Activated gamma-delta T cell (primary cell): ENCODE measurements at places on chromosomes 1 and 21.

DNA sequence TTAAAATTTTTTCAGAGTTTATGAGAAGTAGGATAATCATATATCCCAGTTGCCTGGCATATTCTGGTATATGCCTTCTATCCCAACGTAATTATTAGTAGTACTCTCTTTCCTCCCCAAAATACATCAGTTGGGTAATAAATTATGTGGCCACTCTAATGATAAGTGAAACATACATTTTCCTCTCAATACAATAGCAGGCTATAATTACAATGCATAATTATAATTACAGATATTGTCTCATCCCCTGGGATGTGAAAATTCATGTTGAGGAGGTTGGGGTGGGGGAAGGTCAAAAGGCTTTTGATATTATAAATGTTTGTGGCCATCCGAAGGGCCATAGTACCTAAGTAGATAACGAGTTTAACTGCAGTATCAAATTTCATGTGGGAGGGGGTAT, 277.1 kb downstream of the ST6GALNAC3 start:
- DNase-seq, result no peak

GRCh38 chr21:45464309-45464708, 59.3 kb downstream of the COL18A1 start:
- DNase-seq, result no peak

GRCh38 chr1:69711190-69711930, 143.6 kb downstream of the LRRC7 start:
- DNase-seq, result no peak

DNA sequence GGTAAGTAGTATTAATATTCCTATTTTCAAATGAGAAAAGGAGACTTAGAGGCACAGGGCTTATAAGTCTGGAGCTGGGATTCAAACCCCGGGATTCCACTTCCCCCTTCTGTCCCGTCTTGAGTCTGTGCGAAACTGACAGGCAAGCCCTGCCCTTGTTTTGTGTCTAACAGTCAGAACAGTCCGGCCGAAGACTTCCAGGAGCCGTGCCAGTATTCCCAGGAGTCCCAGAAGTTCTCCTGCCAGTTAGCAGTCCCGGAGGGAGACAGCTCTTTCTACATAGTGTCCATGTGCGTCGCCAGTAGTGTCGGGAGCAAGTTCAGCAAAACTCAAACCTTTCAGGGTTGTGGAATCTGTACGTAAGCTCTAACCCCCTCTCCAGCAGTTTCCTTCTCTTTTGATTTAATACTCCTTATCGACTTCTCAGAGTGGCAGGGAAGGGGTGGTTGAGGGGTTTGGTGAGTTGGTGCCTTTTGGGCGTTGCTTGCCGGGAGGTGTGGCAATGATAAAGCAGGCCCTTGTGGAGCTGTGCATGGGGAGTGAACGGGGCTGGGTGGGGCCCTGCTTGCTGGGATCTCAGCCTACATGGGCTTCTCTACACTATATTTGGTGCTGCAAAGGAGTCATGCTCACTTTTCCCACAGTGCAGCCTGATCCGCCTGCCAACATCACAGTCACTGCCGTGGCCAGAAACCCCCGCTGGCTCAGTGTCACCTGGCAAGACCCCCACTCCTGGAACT, 29.4 kb downstream of the IL6R start:
- DNase-seq, result no peak

DNA sequence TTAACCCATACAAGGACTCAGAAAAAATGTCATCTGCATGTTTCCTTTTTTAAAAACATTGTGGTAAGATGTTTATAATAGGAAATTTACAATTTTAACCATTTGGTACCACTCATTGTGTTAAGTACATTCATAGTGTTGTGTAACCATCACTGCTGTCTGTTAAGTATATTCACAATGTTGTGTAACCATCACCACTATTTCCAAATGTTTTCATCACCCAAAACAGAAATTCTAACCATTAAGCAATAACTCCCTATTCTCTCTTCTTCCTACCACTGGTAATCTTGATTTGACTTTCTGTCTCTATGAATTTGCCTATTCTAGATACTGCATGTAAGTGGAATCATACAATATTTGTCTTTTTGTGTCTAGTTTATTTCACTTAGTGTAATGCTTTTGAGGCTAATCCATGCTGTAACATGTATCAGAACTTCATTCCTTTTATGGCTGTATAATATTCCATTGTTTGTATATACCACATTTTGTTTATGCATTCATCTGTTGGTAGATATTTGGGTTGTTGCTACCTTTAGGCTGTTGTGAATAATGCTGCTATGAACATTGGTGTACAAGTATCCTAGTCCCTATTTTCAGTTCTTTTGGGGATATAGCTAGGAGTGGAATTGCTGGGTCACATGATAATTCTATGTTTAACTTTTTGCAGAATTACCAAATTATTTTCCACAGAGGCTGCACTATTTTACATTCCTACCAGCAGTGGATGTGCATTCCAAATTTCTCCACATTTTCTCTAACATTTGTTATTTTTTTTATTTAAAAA, 14.1 kb downstream of the HIPK1 start:
- DNase-seq, result no peak

DNA sequence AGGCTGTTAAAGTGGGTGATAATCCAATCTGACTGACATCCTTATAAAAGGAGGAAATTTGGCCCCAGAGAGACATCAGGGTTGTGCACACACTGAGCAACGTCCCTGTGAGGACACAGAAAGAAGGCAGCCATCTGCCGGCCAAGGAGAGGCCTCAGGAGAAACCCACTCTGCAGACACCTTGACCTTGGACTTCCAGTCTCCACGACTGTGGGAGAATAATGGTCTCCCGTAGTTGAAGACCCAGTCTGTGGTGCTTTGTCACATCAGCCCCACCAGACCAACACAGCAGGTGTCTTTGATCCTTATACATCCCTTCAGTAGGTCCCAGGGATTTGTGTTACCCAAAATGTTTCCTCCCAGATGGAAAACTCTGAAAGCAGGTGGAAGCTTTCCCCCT, 4.2 kb upstream of the DNAJC28 start:
- no peak for DNase-seq

- no peak for DNase-seq
These were observed 175.9 kb upstream of the KCND3 start for GRCh38 chr1:112165375-112165774.

- DNase-seq, result no peak
These were observed at the start of gene G0S2 for GRCh38 chr1:209674957-209675564. TSS of gene G0S2 (plus strand) at chr1:209675412. CDS start at chr1:209675685, 273 bp downstream.

DNA sequence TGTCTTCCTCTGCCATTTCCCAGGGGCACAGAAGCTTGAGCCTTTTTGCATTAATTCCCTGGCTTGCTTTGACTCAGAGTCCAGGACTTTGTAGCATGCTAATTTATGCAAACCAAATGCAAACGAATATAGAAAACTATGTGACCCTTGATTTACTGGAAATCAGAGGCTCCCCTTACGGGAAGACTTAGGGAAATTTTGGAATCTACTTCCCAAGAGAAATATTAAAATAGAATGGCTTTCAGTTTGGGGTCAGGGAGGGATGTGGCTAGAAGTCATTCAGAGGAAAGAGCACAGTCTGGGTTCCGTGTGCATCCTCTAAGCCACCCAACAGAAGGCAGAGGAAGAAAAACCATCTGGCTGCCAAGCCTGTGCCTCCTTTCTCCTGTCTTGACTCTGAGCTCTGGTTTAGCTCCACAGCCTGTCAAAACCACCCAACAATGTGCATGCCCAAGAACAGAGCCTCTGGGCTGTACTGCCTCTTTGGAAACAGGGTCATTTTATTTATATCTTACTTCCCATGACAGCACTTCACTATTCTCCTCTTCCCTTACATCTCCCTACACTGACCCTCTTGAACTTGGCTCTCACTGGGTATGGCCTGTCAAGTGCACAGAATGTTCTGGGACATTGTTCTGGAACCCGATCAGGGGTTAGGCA, 30.1 kb downstream of the ATF3 start:
- no peak for DNase-seq

DNA sequence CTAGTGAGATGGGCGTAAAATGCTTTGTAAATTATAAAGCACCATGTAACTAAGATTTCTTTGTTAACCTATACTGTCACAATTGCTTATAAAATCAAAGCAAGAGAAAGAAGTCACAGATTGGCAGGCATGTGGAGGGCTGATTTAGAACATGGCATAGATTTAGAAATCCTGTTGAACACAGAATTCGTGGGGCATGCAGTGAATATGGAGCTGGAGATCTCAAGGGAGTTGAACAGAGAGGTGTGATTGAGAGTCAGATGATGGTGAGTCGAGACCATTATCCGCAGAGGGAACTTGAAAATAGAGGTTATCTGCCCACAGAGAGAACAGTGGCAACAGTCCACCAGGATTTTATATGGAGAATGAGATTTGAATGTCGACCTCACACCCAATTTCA, 27.6 kb downstream of the PBX1 start:
- DNase-seq, result no peak

DNA sequence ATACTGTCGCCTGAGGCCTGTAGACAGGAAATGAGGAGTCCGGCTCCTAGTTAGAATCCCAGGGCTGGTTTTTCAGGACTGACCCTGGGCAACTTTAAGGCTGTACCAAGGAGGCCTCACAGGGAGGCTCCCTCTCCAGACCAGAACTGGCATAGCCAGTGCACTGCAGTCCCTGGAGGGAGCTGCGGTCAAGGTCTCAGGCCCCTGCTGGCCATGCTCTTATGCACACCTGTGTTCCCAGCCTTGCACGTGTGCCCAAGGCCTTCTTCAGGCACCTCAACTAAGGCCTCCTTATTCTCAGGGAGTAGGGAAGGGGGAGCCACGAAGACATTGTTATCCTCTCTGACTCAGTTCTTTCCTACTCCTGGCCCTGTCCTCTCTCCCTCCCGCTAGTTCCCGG, 22.0 kb upstream of the IFNAR1 start:
- no peak for DNase-seq

DNA sequence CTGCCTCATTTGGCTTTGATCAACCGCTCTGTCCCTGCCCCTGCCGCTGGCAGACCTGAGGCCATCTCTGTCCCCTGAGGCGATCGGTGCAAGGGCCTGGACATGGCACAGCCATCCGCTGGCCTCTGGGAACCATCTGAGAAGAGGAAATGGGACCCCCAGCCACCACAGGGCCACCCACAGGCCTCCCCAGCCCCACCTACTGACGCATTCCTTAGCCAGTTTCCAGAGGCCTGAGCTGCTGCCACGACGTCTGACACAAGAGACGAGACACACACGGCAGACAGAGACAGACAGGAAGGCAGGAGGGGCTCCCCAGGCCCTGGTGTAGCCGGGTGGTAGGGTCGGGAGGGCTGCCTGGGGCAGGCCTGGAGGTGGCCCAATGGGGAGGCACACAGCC, 37.3 kb upstream of the EDN2 start:
- DNase-seq, result no peak

DNA sequence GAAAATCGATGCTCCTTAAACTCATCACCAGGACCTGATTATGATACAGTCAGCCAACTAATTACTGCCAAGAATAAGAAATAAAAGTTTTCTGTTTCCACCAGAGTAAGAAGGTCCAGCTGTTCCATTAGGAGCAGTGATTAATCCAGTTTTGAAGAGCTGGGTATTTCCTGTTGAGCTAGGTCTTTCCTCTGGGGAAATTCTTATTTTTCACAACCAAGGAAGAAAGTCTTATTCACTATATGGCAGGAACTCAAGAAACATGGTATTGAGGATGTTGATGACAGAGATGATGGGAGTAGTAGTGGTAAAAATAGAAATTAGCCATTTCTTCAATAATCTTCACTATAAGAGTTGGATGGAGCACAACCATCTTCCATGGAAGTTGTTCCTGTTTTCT, 374.6 kb upstream of the RUNX1 start:
- no peak for DNase-seq

- no peak for DNase-seq
These were observed 55.2 kb downstream of the RNF220 start for GRCh38 chr1:44460107-44460882.

GRCh38 chr1:195580988-195581387, 1027.3 kb downstream of the KCNT2 start:
- no peak for DNase-seq

- DNase-seq, result no peak
These were observed 404.7 kb downstream of the LMO4 start for GRCh38 chr1:87733386-87733785.

- DNase-seq, result no peak
These were observed 118.5 kb downstream of the EIF4G3 start for GRCh38 chr1:21058035-21058793.

GRCh38 chr1:115781343-115781742, 12.8 kb upstream of the CASQ2 start:
- DNase-seq, result no peak

GRCh38 chr1:167538657-167539056, 14.9 kb downstream of the CREG1 start:
- no peak for DNase-seq

GRCh38 chr1:85655315-85655714, 52.9 kb downstream of the ZNHIT6 start:
- no peak for DNase-seq

GRCh38 chr21:34337741-34338140, 26.1 kb upstream of the KCNE2 start:
- DNase-seq, result no peak

GRCh38 chr1:116133696-116134475, 22.7 kb downstream of the MAB21L3 start:
- no peak for DNase-seq

DNA sequence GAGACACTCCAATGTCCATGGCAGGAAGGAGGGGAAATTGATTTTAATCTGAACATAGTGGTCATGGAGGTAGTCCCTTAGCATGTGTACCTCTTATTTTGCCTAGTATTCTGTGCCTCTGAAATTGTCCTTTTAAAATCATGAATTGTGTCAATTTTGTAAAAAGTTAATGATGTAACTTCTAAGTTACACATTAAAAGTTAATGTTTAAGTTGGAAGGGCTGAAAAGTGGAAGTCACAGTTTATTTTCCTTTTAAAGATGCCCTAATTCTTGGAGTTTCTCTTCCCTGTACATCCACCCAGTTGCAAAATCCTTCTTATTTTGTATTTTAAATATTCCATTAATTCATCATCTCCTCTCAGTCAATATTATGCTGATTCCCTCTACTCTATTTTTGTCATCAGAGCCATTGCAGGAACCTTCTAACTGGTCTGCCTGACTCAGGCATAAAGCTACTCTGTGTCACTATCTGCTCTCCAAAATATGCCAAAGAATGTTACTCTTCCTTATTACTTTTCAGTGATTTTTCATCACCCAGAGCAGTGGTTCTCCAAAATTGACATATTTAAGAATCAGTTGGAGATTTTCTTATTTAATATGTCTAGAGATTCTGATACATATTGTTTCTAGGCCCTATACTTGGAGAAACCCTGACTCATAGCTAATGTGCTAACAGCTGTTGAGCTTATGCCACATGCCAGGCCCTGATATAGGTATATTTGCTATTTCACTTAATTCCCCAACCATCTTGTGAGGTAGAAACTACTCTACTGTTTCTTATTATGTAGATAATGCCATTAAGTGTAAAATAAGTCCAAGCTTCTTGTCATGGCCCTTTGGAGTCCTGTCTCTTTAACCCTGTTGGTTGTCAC, 5.1 kb downstream of the HOOK1 start:
- DNase-seq, result no peak

- no peak for DNase-seq
These were observed at the start of gene LAMB3 for GRCh38 chr1:209652121-209652735. TSS of gene LAMB3 (minus strand) at chr1:209652425. CDS start at chr1:209650944, 1,481 bp downstream.
